GM12891 (cell line): ENCODE measurements at places on chromosomes 12 and 14.

GRCh38 chr14:73949752-73950734 is at the start of the genes COQ6 and FAM161B:
Gene COQ6, plus strand, starts transcription at chr14:73950302. Its CDS starts 31 bp downstream, at chr14:73950333.
Gene FAM161B, minus strand, starts transcription at chr14:73950094. Its CDS starts 68 bp downstream, at chr14:73950026.
- DNase-seq, result peak; percentile 84

- no peak for DNase-seq
Observed at GRCh38 chr12:96212456-96213375, 18.5 kb downstream of the ELK3 start.

- DNase-seq, result no peak
Observed at GRCh38 chr14:94819531-94819930, 49.6 kb upstream of the GSC start.

DNA sequence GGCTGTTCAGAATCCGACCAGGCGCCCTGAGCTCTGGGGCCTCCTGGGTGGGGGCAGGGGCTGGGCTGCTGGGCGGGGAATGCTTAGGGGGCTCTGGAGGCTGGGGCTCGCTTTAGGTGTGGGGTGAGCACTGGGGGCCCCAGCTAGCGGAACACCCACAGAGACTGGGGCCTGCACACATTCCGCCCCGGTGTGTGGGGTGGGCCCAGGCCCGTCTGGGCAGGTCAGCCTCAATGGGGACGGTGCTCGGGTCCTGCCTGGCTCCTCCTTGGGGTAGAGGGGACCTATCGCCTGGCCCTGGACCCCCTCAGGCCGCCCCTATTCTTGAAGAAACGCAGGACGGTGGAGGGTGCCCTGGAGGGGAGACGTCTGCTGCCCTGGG is 364.8 kb downstream of the TMEM121 start:
- DNase-seq, result no peak

- no peak for DNase-seq
Observed at GRCh38 chr12:25590011-25590721, 37.1 kb upstream of the LMNTD1 start.

GRCh38 chr12:130511285-130511684 is 173.6 kb downstream of the PIWIL1 start:
- DNase-seq, result no peak

DNA sequence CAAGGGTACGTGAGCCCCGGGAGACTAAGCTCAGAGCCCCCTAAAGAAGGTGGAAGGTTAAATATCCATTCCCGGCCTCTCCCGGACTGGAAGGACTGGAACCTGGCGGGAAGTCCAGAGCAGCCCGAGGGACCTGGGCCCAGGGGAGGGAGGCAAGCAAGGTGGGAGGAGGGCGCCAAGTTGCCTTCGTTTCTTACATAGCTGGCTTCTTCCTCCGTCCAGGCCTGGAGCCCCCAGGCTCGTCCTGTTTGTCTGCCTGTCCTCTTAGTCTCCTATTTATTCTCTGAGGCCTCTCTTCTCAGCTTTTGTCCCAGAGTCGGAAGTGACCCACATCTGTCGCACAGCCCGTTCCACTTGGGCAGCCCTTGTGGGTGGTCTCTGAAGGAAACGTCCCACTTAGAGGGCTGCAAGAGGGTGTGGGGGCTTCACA is 745 bp downstream of the PCK2 start:
- DNase-seq, result no peak

DNA sequence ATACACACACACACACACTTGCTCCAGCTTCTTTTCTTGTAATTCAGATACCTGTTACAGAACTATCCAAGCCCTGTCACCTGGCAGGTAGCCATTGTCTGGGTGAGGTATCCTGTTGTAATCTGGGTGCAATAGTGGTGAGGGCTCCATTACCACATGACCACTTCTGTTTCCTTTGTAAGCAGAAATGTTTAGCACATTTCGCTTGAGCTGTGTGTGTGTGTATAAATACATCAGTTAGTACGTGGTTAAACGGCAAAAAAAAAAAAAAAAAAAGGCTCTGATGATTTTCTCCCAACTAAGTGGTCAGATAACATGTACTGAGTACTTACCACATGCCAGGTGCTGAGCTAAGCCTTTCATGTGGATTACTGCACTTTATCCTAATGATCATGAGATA is 129.3 kb upstream of the SSTR1 start:
- no peak for DNase-seq

- DNase-seq, result no peak
Observed at GRCh38 chr14:101704140-101704539, 57.4 kb upstream of the PPP2R5C start.

GRCh38 chr14:38158468-38158867 is 49.2 kb upstream of the SSTR1 start:
- DNase-seq, result no peak

- DNase-seq, result no peak
Observed at GRCh38 chr12:48165089-48165981, 8.0 kb upstream of the ASB8 start.

- no peak for DNase-seq
Observed at GRCh38 chr14:102505000-102505619, 4.5 kb downstream of the ANKRD9 start.

DNA sequence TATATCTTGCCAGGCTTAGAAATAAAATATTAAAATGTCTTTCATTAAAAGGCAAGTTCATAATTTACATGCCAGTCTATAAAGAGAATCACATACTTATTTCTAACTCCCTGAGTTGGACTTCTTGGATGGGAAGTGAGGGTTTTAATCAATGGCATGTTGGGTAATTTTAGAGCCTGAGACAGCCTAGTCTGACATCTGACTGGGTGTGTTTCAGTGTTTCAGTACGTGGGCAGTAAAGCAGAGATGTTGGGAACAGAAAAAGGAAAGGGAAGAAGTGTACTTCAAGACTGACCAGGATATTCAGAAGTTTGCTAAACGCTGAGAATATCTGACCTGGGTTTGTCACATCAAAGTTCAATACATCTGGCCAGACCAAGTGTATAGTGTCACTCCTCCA is 171.8 kb downstream of the BTG1 start:
- no peak for DNase-seq

GRCh38 chr12:127388985-127389384 is 878.0 kb upstream of the TMEM132C start:
- no peak for DNase-seq

DNA sequence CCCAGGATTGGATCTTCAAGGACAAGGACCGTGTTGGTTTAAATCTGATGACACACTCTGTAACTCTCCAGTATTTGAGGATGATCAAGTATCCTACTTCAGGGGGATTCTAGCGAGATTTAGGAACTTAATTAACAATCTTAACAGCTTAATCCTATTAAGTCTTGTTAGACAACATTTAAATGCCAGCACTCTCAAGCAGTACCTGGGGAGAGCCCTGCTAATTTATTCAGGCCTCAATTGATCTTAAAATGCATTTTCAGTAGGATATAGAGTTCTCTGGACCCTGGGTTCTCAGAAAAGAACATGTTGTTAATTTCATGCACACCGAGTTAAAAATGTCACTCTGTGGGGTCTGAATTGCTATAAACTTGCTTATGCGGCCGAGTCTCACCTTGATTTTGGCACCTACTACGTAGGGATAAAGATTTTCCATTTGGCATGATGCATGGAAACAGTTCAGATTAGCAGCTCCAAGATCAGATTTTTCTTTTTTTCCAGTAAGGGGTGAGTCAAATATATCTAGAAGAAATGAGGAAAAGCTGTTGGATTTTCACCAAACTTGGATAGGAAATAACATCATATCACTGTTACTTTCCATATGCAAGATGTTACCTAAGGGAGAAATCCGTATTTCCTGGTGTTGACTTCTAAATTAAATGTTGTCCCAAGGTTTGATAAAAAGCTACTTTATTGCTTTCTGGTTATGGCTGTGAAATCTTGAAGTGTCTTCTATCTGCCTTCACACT is 76.1 kb downstream of the SLC24A4 start:
- no peak for DNase-seq

DNA sequence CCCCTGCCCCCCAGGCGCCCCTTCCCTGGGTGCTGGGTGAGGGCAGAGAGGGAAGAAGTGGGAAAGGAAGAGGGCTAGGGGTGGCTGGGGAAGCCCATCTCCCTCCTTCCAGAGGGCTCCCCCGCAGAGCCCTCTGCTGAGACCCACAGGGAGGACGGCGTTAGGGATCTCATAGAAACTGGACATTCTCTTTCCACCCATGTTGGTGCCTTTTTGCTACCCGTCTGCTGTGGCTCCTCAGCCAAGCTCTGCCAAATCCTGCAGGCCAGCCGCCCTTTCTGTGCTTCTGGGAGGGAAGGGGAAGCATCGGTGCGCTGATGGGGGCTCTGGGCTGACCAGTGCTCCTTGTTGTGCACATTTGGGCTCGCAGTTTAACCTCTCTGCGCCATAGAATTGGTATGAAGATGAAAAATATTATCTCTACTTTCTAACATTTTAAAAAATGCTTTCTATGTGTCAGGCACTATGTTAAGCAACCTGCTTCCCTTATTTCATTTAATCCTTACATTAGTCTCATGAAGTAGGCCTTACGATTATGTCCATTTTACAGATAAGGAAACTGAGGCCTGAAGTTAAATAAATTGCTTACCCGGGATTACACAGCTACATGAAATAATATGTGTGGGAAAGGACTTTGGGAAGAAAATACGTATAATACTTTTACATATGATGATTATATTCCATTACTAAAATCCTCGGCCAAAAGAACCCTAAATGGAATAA is 981 bp downstream of the SLC48A1 start:
- DNase-seq, result no peak

DNA sequence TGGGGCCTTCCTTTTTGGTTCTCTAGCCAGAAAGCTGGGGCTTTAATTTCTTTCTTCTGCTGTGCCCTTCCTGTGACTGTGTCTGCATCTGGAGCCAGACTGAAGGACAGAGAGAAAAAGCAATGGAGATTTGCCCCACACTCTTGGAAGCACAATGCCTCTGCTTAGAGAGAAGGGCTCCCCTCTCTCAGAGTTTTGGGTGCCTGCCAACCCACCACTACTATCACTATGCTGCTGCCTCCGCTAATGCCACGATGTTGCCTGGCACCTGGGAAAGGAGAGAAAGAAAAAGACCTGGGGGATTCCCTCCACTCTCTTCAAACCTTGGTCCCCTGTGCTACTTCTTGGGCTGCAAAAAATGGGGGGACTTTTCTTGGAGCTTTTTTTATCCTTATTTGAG is 52.6 kb downstream of the TMEM260 start:
- no peak for DNase-seq

GRCh38 chr12:75632442-75632841 is 121.0 kb upstream of the KRR1 start:
- DNase-seq, result no peak

DNA sequence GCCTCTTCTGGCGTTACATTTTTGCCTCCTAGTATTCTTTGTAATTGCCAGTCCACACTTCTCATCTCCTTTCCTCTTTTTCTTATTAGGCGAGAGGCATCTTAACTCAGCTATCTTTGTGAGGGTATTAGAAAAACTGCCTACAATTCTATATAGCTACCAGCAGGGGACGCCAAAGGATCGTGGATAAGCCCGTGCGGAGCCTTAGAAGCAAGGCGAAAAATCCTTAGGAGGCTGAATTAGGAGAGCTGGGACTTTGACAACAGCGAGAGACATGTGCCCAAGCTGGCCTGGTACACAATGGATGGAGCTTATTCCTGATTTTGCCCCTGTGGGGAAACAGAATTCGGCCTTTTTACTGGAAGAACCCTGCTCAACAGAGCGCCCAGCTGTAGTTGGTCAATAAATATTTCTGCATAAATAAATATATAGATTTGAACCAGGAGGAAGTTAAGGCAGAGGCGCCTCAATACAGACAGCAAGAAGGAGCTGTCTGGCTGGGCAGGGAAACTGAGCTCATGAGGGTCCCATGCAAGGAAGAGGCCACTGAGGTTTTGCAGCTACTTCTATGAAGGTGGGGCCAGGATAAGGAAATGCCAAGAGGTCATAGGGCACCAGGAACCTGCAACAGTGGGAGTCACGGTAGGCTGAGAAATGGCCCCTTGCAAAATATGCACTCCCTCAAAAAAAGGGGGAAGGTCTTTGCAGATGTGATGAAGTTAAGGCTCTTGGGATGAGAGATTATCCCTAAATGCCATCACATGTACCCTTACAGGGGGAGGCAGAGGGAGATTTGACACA is 14.6 kb upstream of the RBM19 start:
- DNase-seq, result peak; percentile 28
